ENCODE measurements at places on chromosomes 1 and 21.

DNA sequence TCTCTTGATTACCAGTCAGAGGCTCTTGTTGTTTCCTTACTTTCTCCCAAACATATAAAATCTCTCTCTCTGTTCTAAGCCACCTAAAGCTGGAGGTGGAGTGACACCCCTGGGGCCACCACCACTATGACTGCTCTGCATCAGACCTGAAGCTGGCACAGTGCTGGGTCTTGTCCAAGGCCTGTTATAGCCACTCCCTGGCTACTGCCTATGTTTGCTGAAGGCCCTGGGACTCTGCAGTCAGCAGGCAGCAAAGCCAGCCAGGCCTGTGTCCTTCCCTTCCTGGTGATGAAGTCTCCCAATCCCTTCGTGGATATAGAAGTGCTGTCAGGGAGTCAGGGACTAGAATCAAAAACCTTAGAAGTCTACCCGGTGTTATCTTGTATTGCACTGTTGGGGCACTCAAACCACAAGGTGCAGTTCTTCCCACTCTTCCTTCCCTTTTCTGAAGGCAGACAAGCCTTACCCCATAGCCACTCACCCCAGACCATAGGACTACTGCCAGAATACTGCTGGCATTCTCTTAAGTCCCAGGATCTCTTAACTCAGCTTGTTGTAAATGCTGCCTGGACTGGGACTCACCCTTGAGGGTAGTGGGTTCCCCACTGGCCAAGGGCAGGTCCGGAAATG, 103.1 kb downstream of the RPS6KC1 start:
- no peak for DNase-seq

- no peak for DNase-seq
Measured at GRCh38 chr1:180181996-180182642, 27.4 kb downstream of the QSOX1 start.

- DNase-seq = no peak
Measured at GRCh38 chr1:96498744-96499340, 222.7 kb upstream of the PTBP2 start.

DNA sequence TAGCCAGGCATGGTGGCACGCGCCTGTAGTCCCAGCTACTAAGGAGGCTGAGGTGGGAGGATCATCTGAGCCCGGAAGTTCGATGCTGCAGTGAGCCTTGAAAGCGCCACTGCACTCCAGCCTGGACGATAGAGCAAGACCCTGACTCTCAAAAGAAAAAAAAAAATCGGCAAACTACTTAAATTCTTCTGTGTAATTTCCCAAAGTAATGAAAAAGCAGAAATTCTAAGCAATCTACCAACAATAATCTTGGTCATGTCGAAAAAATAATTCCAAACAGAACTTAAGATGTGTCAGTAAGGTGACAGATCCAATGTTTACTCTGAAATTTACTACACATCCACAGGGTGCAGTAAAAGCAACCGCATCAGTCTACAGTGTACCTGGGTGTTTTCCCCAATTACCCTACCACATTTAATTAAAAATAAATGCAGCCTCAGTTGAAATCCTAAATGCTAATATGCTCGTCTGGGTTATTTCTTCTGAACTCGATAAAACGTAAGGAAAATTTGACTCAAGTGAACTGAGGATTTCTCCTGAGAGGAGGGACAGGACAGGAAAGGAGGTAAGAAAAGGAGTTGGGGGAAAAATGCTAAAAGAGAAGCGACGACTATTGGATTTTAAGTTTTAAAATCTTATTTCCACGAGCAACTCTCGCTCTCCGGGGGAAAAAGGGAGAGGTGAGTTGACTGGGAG, 801 bp downstream of the EPRS1 start:
- no peak for DNase-seq

GRCh38 chr1:44238660-44239059, 25.4 kb downstream of the DMAP1 start:
- no peak for DNase-seq

DNA sequence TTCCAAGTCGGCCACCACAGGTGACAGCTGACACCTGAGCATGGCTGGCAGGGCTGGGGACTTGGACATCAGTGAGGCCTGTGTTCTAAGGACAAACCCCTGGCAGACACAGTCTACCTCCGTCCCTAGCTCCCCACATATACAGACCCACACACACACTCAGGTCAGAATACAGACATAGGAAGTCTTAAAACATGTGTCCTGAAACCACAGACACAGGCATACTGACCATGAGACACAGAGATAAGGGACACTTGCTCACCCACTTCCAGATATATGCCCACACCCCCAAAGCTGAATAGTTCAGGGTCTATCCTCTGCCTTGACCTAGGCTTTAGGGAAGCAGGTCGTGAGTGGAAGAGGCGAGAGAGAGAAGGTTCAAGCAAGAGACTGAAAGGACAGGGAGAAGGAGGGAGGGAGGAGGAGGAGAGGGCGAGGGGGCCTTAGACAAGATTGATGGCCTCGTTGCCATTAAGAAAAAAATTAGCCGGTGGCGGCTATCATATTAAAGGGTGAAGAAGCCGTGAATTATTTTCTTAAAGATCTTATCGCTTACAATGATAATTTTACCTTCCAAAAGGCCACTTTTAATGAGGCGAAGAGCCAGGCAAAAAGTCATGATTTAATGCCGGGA, 49.9 kb downstream of the TMEM53 start:
- DNase-seq = no peak

GRCh38 chr1:65703853-65704252, 88.8 kb upstream of the PDE4B start:
- no peak for DNase-seq

DNA sequence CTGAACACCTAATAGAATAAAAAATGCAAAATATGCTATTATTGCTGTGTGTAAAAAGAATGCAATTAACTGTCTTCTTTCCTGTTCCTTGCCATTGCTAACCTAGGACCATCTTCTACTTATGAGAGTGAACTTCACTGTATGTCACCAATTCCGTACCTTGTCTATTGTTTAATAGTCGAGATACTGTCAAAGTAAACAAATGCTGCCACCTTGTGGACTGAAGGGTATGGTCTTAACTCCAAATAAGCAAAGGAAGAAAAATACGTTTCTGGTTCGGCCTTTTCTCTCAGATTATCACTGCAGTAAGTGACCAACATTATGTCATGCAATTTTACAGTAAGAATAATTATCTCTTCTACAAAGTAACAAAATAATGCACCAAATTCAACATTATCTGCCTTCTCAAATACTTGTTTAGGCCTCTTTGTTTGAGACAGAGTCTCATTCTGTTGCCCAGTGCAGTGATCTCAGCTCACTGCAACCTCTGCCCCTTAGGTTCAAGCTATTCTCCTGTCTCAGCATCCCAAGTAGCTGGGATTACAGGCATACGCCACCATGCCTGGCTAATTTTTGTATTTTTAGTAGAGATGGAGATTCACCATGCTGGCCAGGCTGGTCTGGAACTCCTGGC, 133.4 kb downstream of the COP1 start:
- DNase-seq = peak; percentile 39

DNA sequence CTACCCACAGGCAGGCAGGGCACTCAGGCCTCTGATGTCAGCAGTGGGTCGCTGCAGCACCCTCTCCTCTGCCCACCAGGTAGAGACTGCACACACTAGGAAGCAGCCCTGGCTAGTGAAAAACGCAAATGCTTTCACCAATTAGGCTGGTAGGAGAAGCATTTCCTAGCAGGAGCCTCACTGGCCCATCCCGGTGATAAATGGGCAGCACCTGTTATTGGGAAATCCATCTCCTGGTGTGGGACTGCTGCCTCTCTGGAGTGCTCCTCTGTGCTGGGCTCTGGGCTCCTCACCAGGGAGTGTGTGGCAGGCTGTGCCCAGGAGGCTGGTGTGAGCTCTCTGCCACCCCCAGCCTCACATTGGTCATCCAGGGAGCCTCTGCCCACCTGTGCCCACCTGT, 28.6 kb downstream of the LRP8 start:
- no peak for DNase-seq

DNA sequence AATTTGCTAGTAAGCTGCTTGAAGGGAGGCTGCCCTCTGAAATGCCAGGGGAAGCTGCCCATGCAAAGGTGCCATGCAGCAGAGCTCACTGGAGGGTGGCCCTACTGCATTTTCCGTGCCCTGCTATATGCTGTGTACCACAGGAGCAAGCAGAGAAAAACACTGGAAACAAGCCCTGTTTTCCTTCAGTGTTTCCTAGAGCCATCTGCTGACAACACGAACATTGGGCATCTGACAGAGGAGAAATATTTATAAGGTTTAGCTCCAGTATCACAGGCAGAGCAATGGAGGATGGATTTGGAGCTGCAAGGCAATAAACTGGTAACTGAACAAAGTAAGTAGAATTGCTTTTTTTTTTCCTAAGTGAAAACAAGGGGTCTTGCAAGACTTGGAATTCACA, 198.4 kb downstream of the USP25 start:
- no peak for DNase-seq

- DNase-seq = no peak
Measured at GRCh38 chr1:59094001-59094400, 202.9 kb upstream of the FGGY start.

DNA sequence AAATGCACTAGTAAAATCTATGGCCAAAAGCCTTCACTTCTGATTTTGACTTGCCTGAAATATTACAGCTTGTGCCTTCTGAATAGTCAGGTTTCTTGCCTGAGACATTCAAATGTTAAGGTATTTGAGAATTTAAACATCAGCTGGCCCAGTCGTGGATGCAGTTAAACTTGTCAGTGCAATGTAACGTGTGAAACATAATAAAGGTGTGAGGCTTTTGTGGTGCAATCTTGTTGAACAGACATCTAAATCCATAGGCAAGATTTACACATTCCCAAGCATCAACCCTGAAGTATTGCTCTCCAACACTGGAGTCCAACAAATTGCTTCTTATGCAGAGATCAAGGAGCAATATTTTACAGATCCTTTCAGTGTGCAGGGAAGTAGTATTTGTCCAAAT, 4.4 kb downstream of the CCN1 start:
- DNase-seq = no peak
